ENCODE measurements at places on chromosomes 6 and 20.

- DNase-seq = no peak
Observed at GRCh38 chr20:54268941-54269340, 61.1 kb downstream of the PFDN4 start.

GRCh38 chr6:138378463-138378862 is 758 bp downstream of the SMIM28 start:
- no peak for DNase-seq

DNA sequence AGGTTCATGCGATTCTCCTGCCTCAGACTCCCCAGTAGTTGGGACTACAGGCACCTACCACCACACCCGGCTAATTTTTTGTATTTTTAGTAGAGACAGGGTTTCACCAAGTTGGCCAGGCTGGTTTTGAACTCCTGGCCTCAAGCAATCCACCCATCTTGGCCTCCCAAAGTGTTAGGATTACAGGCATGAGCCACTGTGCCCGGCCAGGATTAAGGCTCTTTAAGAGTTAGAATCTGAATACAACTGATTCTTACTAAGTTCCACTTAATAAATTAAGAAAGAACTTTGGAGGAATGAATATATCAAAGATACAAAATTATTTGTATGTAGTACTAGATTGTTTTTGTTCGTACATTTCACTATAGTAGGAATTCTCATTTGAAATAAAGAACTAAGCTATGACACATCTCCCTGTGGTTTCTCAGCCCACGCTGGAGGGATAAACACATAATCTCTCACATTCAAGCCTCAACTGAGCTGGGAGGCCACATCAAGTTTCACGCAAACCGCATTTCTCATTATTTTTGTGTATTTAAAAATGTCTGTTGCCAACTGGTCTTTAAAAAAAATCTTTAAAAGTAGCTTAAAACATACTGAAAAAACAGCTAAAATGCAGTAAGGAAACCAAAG is 34.2 kb downstream of the DTNBP1 start:
- DNase-seq = peak; percentile 21

DNA sequence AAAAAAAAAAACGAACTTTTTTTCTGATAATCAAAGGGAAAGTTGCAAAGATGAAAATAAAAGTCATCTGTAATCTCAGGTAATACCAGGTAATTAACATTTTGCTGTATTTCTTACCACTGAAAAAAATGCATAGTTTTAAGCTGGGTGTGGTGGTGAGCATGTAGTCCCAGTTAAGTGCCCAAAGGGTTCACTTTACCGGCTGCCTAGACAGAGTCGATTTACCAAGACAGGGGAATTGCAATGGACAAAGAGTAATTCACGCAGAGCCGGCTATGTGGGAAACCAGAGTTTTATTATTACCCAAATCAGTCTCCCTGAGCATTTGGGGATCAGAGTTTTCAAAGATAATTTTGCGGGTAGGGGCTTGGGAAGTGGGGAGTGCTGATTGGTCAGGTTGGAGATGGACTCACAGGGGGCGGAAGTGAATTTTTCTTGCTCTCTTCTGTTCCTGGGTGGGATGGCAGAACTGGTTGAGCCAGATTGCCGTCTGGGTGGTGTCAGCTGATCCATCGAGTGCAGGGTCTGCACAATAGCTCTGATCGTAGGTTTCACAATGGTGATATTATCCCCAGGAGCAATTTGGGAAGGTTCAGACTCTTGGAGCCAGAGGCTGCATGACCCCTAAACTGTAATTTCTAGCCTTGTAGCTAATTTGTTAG is 51.9 kb downstream of the RPF2 start:
- no peak for DNase-seq

- no peak for DNase-seq
Observed at GRCh38 chr6:168231393-168231957, 88.1 kb downstream of the DACT2 start.

GRCh38 chr20:35363190-35363589 is 48.6 kb downstream of the UQCC1 start:
- no peak for DNase-seq

DNA sequence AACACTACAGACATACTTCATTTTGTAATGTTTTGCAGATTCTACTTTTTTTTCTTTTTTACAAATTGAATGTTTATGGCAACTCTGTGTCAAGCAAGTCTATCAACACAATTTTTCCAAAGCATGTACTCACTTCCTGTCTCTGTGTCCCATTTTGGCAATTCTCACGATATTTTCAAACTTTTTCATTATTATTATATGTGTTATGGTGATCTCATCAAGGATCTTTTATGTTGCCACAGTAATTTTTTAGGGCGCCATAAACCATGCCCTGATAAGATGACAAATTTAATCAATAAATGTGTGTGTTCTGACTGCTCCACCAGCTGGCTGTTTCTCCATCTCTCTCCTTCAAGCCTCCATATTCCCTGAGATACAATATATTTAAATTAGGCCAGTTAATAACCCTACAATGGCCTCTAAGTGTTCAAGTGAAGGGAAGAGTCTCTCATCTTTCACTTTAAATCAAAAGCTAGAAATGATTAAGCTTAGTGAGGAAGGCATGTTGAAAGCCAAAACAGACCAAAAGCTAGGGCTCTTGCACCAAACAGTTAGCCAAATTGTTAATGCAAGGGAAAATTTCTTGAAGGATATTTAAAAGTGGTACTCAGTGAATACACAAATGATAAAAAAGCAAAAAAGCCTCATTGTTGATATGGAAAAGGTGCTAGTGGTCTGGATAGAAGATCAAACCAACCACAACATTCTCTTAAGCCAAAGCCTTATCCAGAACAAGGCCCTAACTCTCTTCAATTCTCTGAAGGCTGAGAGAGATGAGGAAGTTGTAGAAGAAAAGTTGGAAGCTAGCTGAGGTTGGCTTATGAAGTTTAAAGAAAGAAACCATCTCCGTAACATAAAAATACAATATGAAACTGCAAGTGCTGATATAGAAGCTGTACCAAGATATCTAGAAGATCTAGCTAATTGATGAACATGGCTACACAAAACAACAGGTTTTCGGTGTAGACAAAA is 194.4 kb upstream of the TAB2 start:
- no peak for DNase-seq

- DNase-seq = no peak
Observed at GRCh38 chr6:149900620-149901443, 2.9 kb upstream of the RAET1E start.

DNA sequence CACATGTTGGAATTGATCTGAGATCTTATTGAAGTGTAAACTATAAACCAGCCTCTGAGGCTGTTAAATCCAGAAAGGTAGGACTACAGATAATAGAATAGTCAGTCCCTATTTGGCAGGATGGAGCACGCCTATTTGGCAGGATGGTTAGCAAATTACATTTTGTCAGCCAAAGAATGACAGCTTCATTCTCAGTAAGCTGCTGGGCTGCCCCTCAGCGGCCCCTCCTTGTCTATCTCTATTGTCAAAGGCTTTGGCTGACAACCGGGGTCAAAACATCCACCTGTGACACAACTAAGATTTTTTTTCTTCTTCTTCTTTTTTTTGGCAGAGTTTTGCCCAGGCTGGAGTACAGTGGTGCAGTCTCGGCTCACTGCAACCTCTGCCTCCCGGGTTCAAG is 123.4 kb upstream of the ECI2 start:
- DNase-seq = no peak
